ENCODE measurements at places on chromosomes 11 and 22.

DNA sequence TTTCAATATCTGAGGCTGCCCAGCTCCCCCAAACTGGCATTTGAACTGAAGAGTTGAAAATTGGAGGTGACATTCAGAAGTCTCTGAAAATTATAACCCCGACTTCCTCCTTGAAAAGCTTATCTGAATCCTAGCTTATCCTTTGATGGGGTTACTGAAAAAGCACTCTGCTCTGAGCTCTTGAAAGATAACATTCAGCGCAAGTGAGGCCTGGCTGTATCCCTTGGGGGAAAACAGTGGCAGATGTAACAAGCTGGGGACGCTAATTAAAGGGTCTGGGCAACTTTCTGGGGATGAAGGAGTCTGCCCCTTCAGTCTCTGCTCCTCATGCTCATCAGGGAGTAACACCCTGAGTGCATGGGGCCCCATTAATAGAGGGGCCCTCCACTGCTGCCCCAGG is 402.0 kb upstream of the CADM1 start:
- DNase-seq = no peak

DNA sequence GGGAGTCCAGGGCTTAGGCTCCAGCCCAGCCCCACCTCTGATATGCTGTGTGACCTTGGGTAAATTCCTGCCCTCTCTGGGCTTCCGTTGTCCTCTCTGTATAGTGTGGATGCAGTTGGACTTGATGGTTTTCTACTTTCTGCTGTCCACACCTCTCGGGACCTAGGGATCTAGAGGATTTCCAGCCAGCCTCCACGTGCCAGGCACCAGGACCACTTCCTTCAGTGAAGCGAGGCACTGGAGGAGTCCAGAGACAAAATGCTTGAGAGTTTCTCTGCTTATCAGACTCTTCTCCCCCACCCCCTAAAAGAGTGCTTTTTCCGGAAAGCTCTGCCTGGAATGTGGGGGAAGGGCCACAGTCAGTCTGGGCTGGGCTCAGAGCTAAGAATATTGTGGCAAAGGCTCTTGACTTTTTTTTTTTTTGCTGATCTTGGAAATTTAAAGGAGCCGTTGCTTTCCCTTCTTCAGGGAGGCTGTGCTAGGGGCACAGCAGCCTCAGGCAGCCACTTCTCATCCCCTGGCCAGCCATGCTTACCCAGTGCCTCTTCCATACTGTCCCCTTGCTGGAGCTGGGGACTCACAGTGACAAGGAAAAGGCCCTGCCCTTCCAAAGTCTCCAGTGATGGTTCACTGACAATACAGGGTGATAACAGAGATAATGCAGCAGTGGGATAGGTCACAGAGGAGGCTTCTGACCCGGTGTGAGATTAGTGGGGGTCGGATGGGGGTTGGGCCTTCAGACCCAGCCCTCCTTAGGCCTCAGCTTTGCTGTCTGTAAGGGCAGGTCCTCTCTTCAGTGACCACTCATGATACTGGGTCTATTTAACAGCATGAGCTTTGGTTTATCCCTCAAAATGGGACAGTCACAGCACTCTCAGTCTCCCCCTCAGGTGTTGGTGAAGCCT is 2.9 kb upstream of the SERPINH1 start:
- no peak for DNase-seq

- DNase-seq = no peak
Observed at GRCh38 chr11:44994753-44995152, 44.1 kb upstream of the TP53I11 start.

GRCh38 chr11:14290422-14290821 is 68.6 kb downstream of the RRAS2 start:
- peak; percentile 8 for DNase-seq

DNA sequence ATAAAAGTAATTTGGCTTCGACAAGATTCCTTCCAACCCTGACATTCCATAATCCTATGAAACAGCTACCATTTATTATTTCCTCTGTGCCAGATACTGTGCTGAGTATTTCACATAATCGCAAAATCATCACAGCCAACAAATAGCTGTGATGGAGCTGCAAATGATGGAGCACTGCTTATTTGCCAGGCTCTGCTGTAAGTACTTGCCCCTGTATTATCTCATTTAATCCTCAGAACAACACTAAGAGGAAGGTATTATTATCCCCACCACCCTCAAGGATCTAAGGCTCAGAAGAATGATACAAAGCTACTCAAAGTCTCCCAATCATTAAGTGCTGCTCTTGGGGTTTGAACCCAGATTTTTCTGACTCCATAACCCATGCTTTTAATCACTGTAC is 145.5 kb downstream of the CCDC34 start:
- DNase-seq = no peak

- no peak for DNase-seq
Observed at GRCh38 chr22:46547179-46547882, 9.9 kb upstream of the CELSR1 start.

- no peak for DNase-seq
Observed at GRCh38 chr22:44891791-44892190, 118.0 kb downstream of the PHF21B start.

DNA sequence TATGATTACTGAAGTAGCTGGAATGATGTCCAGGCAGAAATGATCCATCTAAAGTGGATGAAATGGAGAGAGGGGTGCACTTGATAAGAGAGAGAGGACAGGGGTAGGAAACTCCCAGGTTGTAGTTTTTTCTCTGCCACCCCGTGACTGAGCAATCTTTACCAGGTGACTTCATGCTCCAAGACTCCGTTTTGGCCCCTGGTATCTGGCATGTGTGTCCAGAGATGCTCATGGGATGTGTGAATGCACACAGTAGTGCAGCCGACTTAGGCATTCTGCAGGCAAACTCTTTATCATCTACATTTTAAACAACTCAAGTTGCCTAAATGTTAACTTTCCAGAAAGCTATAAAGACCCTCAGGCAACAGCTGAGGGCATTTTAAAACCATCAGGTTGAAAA is 189.3 kb upstream of the SEZ6L start:
- no peak for DNase-seq

- peak; percentile 7 for DNase-seq
Observed at GRCh38 chr11:101439488-101439887, 144.3 kb downstream of the TRPC6 start.

DNA sequence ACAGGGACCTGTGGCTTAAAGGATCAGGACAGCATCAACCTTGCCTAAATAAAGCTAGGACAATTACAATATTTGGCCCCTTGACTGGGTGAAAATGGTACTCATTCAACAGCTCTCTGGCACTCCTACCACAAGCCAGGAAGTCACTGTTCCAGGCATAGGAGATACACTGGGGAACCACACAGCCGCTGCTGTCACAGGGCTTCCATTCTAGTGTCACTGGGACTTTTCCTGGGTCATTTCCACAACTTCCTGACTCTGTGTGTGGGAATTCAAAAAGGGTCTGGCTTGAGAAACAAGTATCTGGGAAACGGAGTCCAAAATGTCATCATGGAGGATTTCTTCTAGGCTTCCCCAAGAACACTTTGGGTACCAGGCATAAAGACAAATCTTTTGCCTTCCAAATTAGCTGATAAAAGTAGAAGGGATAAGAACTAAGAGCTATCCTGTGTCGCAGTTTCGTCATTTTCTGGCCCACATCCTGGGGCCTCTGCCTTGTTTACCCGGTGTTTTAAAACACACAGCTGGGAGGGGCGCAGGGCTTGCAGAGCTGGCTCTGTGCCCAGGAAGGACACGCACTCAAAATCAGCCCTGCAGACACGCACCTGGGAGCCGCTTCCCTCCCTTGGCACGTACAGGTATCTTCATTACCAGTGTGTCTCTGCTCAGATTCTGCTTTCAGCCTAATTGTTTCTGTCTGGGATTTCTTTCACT is 38.0 kb downstream of the TMEM45B start:
- no peak for DNase-seq

DNA sequence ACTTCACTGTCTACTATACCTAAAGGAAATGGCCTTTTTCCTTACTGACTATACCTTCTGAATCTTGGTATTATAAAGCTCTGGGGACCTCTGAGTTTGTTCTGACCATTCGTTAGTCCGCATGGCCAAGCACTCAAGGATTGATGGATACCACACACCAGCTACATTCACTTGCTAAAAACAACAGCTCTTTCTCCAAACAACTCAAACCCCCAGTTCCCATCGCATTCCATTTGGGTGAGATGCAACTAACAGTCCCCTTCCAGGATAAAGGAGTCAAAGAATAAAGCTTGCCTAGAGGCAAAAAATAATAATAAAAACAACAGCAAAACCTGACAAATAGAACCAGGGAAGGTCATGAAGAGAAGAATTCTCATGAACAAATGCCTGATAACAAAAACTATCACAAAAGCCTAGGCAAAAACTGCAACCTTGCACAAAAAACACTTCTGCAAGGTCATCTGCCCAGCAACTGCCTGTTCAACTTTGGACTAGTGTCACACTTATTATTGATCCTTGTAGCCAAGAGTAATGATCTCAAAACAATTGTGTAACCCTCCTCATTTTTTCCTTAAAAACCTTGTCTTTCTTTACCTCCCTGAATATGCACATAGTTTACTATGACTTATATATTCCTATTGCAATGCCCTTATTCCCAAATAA is 139.0 kb upstream of the GUCY1A2 start:
- no peak for DNase-seq

GRCh38 chr22:17131686-17132085 is 10.5 kb upstream of the TMEM121B start:
- DNase-seq = no peak

GRCh38 chr11:94613120-94613519 is 46.0 kb downstream of the PIWIL4 start:
- no peak for DNase-seq

DNA sequence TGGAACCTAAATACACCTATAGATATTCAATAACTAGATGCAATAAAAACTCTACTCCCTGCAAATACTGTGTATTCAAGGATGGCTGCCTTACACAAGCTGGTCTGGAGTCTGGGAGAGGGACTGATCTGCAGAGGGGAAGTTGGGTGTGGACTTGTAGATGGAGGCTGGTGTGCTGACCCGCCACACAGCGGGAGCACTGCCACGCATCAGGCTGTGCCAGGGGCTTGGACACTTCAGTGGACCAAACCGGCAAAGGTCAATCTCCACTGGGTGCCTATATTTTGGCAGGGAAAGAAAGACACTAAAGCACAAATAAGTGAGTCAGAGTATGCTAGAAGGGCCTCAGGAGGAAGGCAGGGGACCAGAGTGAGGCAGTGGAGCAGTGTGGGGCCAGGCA is 2.1 kb upstream of the SHANK3 start:
- DNase-seq = no peak

DNA sequence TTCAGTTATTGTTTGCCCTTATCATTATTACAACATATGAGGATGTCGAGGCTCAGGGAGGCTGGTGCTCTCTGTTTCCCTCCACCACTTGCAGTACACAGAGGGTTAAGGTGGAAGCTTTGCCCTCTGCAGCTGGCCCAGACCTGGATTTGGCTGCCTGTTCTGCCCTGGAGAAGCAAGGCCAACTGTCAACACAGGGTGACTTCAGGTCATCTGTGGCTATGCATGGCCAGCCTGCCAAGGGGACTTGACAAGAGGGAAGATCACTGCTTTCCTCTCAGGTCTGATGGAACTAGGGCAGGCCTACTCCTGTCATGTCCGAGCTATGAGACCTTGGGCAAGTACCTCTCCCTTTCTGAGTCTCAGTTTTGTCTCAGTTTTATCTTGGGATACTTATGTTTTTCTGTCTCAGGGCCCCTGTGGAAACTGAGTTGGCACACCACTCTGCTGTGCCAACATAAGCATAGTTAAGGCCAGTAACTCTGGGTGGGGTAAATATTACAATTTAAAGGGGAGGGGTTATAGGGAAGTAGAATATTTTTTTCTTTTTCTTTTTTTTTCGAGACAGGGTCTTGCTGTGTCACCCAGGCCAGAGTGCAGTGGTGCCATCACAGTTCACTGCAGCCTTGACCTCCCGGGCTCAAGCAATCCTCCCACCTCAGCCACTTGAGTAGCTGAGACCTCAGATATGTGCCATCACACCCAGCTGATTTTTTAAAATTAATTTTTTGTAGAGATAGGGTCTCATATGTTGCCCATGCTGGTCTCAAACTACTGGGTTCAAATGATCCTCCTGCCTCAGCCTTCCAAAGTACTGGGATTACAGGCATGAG is 2.4 kb upstream of the THRSP start:
- no peak for DNase-seq

DNA sequence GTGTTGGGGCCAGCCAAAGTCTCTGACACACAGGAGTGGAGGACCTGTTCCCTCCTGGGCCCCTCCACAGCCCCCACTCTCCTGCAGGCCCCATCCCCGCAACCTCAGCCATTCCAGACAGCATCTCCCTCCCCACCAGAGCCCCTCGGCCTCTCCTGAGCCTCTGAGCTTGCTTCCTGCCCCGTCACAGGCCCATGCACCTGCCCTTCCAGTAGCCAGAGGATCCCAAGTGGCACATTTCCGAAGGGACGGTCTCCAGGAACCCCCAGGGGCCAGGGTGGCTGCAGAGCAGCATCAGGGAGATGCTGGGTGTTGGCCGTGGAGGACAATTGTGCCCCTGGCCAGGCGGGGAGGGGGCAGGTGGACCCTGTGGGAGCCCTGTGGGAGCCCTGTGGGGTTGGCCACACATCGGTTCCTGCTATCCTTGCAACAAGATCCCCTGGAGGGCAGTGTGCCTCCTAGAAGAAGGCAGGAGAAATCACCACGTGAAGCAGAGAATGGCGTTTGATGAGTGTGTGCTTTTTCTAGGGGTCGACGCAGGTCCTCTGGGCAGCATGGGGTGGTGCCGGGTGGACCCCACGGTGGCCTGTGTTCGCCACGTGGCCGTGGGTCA is 45.3 kb upstream of the PPARA start:
- no peak for DNase-seq

GRCh38 chr11:92750794-92751193 is 218.7 kb upstream of the MTNR1B start:
- no peak for DNase-seq

- DNase-seq = no peak
Observed at GRCh38 chr11:78262238-78262637, 73.5 kb downstream of the USP35 start.

GRCh38 chr11:120335556-120335907 is 681 bp upstream of the ARHGEF12 start:
- DNase-seq = no peak

- DNase-seq = no peak
Observed at GRCh38 chr11:121615501-121615900, 162.7 kb upstream of the SORL1-AS1 start.

DNA sequence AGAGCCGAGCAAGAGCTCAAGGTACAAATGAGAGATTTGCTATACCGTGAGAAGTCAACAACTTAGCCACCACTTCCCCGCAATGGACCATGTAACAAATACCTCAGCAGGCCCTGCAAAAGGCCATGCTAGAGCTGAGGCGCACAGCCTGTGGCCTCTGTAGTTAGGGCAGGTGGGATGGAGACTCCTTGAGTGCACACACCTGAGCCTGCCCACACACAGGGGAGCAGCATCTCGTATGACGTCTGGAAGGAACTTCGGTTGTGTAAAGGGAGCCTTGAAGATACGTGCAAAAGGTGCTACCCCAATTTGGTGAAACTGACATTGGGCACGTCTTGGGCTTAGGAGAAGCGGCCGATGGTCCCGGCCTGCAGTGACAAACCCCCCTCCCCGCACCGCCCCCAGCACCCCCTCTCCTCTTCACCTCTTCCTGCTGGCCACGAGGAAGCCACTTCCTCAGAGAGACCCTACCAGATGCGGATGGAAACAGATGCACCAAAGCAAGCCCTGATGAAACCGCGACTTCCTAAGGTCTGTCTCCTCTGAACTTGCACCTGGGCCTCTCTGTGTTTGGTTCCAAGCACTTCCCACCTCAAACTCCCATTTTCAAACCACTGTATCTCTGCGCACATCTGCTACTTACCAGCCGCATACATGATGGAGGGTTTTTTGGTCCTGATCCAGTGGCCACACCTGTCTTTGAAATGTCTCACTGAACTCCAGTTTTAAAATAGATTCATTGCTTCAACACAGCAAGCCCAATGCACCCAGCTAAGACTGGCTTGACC is 10.6 kb downstream of the CDPF1 start:
- no peak for DNase-seq

- no peak for DNase-seq
Observed at GRCh38 chr11:128179039-128179438, 408.3 kb downstream of the ETS1 start.
